Stimulated activated CD4-positive, alpha-beta T cell treated with anti-CD3 and anti-CD28 coated beads, Interleukin-15, amount 100 ng/mL, for 1 hour (primary cell): ENCODE measurements at places on chromosomes 3 and 15.

DNA sequence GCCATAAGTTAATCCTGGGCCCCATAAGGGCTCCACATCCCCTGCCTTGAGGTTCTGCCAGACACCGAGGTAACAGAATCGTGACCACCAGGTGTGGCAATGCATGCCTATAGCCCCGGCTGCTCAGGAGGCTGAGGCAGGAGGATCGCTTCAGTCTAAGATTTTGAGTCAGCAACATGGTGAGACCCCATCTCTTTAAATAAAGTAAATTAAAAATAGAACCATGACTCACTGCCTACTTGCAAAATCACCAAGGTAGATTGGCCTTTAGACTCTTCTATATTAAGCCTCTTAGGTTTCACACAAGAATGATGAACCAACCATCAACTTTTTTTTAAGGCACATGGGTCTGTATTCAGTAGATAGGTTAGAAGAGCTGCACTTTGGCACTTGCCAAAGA lies 9.7 kb downstream of the WDR5B start:
- no peak for DNase-seq

DNA sequence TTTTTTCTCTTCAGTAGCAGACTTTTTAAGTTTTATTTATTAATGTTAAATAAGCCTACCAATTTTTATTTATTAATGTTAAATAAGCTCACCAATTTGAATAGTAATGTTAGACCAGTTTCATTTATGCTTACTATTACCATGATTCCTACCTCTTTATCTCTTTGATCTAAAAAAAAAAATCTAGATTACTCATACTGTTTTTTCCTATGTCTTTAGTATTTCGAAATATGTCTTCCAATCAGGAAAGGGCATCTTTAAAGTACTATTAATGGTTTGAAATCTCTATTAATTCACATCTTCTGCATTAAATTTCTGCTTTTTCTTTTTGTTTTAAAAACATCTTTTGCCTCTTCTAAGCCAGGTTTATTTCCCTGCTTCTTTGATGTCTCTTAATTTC lies 27.5 kb upstream of the MAPKBP1 start:
- DNase-seq, result no peak

- DNase-seq, result no peak
Measured at GRCh38 chr3:187880441-187880840, 135.2 kb upstream of the BCL6 start.

GRCh38 chr3:55724821-55725220 lies 237.7 kb upstream of the WNT5A start:
- DNase-seq, result no peak

DNA sequence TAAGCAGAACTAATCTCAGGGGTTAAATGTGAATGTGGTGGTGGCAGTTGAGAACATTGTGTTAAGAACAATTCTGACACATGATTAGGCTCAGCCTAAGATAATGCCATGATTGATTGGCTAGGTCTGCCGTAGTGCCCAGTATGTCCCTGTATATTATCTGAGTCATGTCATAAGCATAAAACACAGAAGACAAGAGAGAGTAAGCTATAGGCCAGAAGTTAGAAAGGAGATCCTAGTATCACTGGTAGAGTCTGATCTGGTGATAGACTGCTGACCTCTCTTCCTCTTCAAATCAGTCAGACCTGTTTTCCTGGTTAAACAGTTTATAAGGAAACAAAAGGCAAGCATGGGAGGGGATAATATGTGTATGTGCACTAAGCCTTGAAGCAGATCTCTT lies 30.1 kb upstream of the ATP8B4 start:
- DNase-seq, result no peak

DNA sequence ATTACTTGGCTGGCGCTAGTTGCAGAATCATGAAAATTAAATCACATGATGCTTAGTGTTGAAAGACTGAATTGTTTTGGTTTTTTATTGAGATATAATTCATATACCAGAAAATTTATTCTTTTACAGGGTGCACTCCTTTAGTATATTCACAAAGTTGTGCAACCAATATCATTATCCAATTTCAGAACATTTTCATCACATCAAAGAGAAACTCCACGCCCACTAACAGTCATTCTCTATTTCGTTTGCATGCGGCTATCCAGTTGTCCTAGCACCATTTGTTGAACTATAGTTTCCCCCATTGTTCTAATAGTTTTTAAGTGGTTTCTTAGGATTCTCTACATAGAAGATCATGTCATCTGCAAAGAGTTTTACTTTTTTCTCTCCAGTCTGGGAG lies 3.7 kb downstream of the EHD4 start:
- no peak for DNase-seq

DNA sequence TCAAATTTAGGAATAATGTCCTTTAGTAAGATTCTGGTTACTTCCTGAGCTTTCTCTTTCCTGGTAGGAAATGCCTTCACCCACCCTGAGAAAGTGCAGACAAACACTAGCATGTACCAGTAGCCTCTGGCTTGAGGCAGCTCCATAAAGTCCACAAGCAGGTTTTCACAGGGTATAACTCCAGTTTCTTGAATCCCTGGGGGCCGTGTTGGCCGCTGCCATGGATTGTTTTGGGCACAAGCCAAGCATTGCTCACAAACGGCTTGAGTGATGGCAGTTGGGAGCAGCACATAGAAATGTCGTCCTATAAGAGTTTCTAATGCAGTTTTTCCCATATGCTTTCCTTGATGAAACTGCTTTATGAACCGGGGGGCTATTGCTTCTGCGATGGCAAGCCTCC lies 164.1 kb downstream of the STXBP5L start:
- DNase-seq, result no peak

- no peak for DNase-seq
Measured at GRCh38 chr15:89379251-89379695, 44.6 kb upstream of the POLG start.

DNA sequence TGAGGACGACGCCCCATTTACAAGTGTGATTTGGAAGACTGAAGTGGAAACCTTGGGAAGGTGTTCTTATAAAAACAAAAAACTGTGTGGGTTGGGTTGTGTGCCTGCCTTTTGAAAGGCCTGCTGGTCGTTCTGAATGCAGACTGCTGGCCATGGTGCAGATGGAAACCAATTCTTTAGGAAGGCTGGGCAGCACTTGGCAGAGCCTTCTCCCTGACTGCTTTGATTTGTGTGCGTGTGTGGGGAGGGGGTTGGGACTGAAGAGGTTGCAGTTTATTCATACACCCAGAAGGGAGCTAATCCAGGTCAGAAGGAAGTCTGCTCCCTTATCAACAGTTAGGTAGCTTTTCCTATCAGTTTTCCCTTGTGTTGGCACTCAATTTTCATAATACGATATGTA lies 288.7 kb downstream of the SOX2 start:
- no peak for DNase-seq

GRCh38 chr3:106688464-106688863 lies 688.8 kb upstream of the CCDC54 start:
- no peak for DNase-seq

DNA sequence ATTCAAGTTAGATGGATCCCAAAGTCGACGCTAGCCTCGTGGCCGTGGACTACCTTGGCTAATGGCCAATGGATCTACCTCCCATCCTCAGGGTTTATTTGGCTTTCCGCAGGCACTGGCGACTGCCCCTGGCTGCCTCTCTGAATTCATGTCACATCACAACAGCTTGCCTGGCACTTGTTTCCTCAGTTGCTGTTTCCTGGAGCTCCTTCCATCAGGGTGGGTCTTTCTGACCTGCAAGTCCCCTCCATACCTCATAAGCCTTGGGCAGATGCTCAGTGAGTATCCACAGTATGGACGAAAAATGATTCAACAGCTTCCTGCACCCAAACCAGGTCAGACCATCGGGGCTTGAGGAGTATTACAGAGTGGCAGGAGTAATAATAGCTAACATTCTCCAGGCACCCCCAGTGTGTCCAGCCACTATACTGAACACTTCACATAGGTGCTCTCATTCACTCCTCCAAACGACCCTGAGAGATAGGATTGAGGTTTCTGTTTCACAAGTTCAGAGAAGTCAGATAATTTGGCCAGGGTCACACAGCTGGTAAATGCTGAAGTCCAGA lies 311.5 kb downstream of the TLE3 start:
- no peak for DNase-seq

DNA sequence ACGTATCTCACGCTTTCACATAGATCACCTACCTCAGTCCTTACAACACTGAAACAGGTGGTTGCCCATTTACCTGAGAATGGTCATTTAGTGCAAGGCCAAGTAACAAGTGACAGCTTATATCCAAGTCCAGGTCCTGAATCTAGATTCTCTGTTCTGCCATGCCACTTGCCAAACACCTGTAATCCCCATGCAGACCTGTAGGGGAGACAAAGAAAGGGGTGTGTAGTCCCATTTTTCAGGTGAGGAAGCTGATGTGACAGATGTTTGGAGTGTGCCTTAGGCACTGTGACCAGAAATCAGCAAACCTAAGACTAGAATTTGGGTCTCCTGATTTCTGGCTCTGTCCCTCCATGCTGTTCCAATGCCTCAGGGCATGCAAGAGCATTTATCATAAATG lies 12.7 kb downstream of the ZNF35 start:
- no peak for DNase-seq

DNA sequence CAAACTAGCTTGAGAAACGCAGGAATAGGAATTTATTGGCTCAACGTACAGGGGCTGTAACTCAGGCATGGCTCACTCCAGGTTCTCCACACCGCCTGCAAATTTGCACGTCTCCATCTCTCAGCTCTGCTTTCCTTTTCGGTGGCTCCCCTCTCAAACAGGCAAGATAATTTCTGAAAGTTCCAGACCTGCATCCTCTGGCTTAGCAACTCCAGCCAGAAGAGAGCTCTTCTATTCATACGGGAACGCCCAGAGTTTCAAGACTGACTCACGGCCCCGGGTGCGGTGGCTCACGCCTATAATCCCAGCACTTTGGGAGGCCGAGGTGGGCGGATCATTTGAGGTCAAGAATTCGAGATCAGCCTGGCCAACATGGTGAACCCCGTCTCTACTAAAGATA lies 139.7 kb upstream of the BNIP2 start:
- DNase-seq, result no peak

DNA sequence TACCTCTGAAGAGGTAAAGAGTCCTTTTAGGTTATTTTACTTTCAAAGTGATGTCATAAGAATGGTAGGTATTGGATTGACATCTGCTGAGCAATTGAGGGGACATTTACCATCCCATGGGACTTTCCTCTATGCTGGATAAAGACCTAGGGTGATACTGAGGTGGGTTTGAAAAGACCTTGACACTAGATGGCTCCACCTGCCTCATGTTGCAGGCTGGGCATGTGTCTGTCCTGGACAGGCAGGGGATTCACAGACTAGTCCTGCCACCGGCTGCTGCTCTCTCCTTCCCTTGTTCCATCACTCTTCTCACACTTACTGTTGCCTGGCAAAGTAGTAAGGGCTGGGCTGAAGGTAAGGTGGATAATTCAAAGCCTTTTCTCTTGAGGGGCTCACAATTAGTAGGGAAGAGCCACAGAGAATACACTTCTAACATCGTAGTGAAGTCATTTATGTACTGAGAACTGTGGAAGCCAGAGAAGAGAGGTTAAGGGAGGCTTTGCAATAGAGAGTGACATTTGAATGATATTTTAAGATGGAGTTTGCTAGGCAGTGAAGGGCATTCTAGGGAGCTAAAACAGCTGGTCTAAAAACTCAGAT lies 27.7 kb downstream of the TRAK1 start:
- DNase-seq, result no peak

GRCh38 chr15:98668566-98669308 lies 20.4 kb downstream of the IGF1R start:
- peak; percentile 31 for DNase-seq

- no peak for DNase-seq
Measured at GRCh38 chr3:50221411-50222168, 14.4 kb upstream of the GNAI2 start.
